ENCODE measurements at places on chromosomes 6 and 20. TPM values are rescaled to one million over a fixed set of nuclear protein-coding genes. Genes with fewer than 3 reads are reported as not detected.

Gene WFDC5
- not detected for polyA plus RNA-seq

Gene NNAT
- polyA plus RNA-seq: not detected

Gene CASS4
- polyA plus RNA-seq: 6.1 TPM

Gene CPXM1
- polyA plus RNA-seq: not detected

Gene CDSN
- polyA plus RNA-seq: not detected

Gene CRYBG1
- 11.9 TPM for polyA plus RNA-seq

Gene MCCD1
- polyA plus RNA-seq: not detected

Gene IMPG1
- polyA plus RNA-seq: not detected

Gene DDR1
- 1.0 TPM for polyA plus RNA-seq

Gene RNGTT
- 5.8 TPM for polyA plus RNA-seq

Gene ETV7
- polyA plus RNA-seq: 2.2 TPM

Gene HSF2
- 2.6 TPM for polyA plus RNA-seq

Gene IL17F
- not detected for polyA plus RNA-seq

Gene RPRD1B
- 12.3 TPM for polyA plus RNA-seq

Gene ZSCAN31
- polyA plus RNA-seq: not detected

Gene DACT2
- polyA plus RNA-seq: not detected

Gene LBP
- polyA plus RNA-seq: not detected

Gene ADGRF4
- not detected for polyA plus RNA-seq

Gene PRND
- not detected for polyA plus RNA-seq

Gene OR2H2
- not detected for polyA plus RNA-seq

Gene GPLD1
- polyA plus RNA-seq: not detected

Gene SOX4
- polyA plus RNA-seq: 2.2 TPM

Gene HNF4A
- not detected for polyA plus RNA-seq

Gene NKX2-4
- polyA plus RNA-seq: not detected

Gene CGA
- not detected for polyA plus RNA-seq

Gene C20orf141
- not detected for polyA plus RNA-seq

Gene ZC3H12D
- polyA plus RNA-seq: 5.6 TPM

Gene EEF1A2
- not detected for polyA plus RNA-seq

Gene CDK19
- 12.0 TPM for polyA plus RNA-seq

Gene SLC17A9
- 0.82 TPM for polyA plus RNA-seq

Gene ZBTB12
- not detected for polyA plus RNA-seq

Gene SPINT3
- polyA plus RNA-seq: not detected

Gene GPR6
- not detected for polyA plus RNA-seq

Gene HLA-DRB5
- 168 TPM for polyA plus RNA-seq

Gene SPO11
- polyA plus RNA-seq: not detected

Gene HRH3
- polyA plus RNA-seq: not detected

Gene PMEPA1
- polyA plus RNA-seq: 0.73 TPM
